PC-3 (cell line): ENCODE measurements at places on chromosomes 1 and 21. TPM values are rescaled to one million over a fixed set of nuclear protein-coding genes. Genes with fewer than 3 reads are reported as not detected.

Gene CNTN2
- total RNA-seq, result 0.07 and 0.12 TPM in 2 replicates

Gene ST6GALNAC5
- 0.36 and 1.2 TPM in 2 replicates for total RNA-seq

Gene SLC2A5
- total RNA-seq, result not detected in 2 replicates

Gene DIRAS3
- total RNA-seq, result not detected in 2 replicates

Gene ELF3
- total RNA-seq, result 399 and 460 TPM in 2 replicates
